ENCODE measurements at places on chromosomes 12 and 14. TPM values are rescaled to one million over a fixed set of nuclear protein-coding genes. Genes with fewer than 3 reads are reported as not detected.

PSMB5 gene
- 302 TPM for total RNA-seq

WNT1 gene
- total RNA-seq = not detected

CRIP1 gene
- 1.4 TPM for total RNA-seq

JKAMP gene
- total RNA-seq = 59.3 TPM

NXPH4 gene
- 0.13 TPM for total RNA-seq

MGST1 gene
- 32.8 TPM for total RNA-seq

IAPP gene
- not detected for total RNA-seq

CELA1 gene
- not detected for total RNA-seq

B4GALNT3 gene
- not detected for total RNA-seq

PTPRB gene
- 98.7 TPM for total RNA-seq

HCAR2 gene
- not detected for total RNA-seq

TMEM117 gene
- 2.6 TPM for total RNA-seq

HOXC10 gene
- not detected for total RNA-seq

SERPINA10 gene
- not detected for total RNA-seq

TGM1 gene
- 0.40 TPM for total RNA-seq

PMCH gene
- total RNA-seq = 0.66 TPM

NRL gene
- 0.56 TPM for total RNA-seq

CISTR gene
- total RNA-seq = not detected

LPAR5 gene
- 0.04 TPM for total RNA-seq

RNASE1 gene
- 75.5 TPM for total RNA-seq

KRT82 gene
- not detected for total RNA-seq

PGF gene
- 209 TPM for total RNA-seq
